ENCODE measurements at places on chromosomes 12 and 14.

DNA sequence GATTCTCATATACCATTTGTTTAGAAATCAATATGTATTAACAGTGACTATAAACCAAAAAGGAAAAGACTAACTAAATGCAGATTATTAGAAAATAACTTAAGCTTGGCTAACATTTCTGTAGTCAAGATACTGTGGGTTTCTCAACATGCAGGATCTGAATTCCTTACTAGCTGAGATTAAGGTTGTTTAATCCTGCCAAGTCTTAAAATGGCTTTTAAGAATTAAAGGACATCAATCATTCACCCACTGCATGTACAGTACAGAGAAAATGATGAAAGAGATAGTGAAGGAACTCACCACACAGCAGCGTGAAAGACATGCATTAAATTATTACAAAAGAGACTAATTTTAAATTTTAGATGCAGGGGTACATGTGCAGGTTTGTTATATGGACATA, 3.8 kb downstream of the ACSS3 start:
- no peak for DNase-seq

- DNase-seq: no peak
These were observed 90.0 kb upstream of the EVL start for GRCh38 chr14:99975190-99975589.

- DNase-seq: no peak
These were observed 271.0 kb downstream of the ERC1 start for GRCh38 chr12:1262011-1262410.

- no peak for DNase-seq
These were observed 206.0 kb upstream of the MYL2 start for GRCh38 chr12:111126331-111126730.

DNA sequence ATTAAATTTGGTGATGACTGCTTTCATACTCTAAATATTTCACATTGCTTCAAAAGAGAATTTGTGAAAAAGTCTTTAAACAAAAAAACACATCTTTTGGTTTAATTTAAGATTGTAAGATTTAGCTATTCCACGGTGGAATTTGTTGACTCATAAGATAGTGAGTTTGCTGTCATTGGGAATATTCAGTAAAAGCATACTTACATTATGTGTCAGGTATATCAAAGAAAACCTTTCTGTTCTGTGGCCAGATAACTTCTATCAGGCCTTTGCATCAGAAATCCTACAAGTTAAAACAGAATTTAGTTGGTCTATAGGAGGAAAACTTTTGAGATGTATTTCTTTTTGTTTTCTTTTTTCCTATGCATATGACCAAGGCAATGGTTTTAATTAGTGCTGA, 148.8 kb upstream of the E2F7 start:
- no peak for DNase-seq

- DNase-seq: no peak
These were observed 35.6 kb downstream of the AACS start for GRCh38 chr12:125100551-125101434.

- DNase-seq: peak; percentile 45
These were observed 35.1 kb downstream of the TMBIM6 start for GRCh38 chr12:49776413-49776812.

GRCh38 chr14:87996291-87996592, 3.3 kb upstream of the GALC start:
- DNase-seq: no peak

DNA sequence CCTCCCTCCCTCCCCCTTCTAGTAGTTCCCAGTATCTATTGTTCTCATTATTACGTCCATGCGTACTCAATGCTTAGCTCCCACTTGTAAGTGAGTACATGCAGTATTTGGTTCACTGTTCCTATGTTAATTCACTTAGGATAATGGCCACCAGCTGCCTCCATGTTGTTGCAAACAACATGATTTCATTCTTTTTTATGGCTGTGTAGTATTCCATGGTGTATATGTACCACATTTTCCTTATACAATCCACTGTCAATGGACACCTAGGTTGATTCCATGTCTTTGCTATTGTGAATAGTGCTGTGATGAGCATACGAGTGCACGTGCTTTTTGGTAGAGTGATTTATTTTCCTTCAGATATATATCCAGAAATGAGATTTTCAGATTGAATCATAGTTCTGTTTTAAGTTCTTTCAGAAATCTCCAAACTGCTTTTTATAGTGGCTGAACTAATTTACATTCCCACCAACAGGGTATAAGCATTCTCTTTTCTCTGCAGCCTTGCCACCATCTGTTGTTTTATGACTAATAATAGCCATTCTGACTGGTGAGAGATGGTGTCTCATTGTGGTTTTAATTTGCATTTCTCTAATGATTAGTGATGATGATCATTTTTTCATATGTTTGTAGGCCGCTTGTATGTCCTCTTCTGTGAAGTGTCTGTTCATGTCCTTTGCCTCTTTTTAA, 17.9 kb upstream of the CLEC7A start:
- DNase-seq: no peak

DNA sequence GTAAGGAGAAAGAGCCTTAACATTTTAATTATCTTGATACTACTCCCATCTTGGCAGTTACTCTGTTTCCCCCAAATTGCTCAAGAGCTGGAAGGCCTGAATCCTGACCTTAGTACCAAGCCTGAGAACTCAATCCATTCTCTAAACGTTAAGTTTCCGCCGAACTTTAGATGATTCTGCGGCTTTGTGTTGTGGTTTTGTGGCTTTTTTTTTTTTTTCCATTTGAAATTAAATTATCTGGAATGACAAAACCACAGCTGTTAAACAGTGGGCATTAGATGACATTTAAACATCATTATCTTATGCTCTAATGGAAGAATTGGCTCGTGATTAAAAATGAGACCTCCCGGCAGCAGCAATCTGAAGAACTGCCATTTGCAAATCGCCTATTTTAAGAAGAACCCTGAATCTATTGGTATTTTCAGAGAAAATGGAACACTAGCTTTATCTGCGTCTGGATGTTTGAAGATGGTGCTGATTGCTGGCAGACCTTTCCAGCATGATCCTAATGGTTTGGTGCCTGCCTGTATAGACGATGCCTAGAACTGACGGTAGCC, 38.4 kb downstream of the TMEM132C start:
- DNase-seq: no peak

DNA sequence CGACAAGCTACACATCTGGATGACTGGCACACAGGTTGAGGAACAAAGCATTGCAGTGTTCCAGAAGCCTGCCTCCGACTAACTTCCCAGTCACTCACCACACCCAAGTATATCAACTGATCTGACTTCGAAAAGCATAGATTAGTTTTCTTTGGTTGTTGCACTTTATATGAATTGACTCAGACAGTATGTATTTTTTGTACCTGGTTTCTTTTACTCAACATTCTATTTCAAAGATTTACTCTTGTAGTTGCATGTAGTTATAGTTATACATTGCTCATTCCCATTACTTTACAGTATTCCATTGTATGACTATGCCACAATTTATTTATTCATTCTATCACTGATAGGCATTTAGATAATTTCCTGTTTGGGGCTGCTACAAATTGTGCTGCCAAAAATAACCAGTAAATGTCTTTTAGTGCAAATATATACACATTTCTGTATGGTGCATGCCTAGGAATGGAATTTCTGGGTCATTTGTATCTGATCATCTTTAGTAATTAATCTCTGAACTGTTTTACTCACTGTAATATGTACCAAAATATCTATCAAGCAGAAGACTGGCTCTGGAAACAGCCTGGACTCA, 17.8 kb downstream of the PLCZ1 start:
- DNase-seq: no peak

- DNase-seq: no peak
These were observed 958.3 kb downstream of the GALC start for GRCh38 chr14:87034680-87035079.

DNA sequence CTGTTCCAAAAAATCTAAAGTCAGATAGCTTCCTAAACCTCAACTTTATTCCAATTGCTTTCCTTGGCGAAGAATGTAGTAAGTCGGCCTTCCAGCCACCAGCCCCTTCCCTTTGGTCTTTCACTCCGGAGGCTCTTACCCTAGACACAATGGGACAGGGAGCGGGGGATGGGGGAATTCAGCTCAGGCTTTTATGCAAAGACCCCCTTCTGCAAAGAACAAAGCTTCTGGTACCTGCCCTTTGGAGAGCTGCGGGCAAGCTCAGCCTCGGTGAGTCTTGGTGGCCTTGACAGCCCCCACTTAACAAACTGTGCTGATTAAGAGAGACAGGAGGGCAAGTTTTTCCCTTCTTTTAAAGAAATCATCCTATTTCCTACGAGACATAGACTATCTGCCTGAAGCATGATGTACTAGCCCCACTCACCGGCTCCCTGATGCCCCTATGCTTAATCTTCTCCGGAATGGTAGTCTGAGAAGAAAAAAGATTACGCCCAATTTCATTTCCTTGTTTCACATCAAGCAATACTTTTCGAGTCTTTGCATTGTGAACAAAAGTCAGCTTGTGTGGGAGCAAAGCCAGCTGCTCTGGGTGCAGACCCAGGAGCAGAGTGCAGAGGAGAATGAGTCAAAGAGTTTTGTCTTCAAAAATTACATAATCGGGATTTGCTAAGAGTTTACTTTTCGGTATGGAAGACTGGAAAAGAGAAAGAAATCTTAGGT, 1.5 kb upstream of the NANOG start:
- DNase-seq: no peak

DNA sequence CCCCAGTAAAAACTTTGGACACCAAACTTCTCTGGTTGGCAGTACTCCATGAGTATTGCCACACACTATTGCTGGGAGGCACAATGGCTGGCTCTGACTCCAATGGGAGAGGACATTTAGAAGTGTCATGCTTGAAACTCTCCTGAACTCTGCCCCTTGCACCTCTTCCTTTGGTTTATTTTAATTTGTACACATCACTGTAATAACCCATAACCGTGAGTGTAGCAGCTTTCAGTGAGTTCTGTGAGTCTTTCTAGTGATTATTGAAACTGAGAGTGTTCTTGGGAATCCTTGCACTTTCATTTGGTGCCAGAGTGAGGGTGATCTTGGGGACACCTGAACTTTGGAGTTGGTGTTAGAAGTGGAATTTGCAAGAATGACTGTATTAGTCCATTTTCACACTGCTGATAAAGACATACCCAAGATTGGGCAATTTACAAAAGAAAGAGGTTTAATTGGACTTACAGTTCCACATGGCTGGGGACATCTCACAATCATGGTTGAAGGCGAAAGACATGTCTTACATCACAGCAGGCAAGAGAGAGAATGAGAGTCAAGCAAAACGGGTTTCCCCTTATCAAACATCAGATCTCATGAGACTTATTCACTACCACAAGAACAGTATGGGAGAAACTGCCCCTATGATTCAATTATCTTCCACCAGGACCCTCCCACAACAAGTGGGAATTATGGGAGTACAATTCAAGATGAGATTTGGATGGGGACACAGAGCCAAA, 41.3 kb upstream of the CEP83 start:
- DNase-seq: no peak

GRCh38 chr12:6434205-6435140, 10.3 kb upstream of the CD27 start:
- no peak for DNase-seq

GRCh38 chr12:83245156-83245555, 558.5 kb downstream of the TMTC2 start:
- no peak for DNase-seq

DNA sequence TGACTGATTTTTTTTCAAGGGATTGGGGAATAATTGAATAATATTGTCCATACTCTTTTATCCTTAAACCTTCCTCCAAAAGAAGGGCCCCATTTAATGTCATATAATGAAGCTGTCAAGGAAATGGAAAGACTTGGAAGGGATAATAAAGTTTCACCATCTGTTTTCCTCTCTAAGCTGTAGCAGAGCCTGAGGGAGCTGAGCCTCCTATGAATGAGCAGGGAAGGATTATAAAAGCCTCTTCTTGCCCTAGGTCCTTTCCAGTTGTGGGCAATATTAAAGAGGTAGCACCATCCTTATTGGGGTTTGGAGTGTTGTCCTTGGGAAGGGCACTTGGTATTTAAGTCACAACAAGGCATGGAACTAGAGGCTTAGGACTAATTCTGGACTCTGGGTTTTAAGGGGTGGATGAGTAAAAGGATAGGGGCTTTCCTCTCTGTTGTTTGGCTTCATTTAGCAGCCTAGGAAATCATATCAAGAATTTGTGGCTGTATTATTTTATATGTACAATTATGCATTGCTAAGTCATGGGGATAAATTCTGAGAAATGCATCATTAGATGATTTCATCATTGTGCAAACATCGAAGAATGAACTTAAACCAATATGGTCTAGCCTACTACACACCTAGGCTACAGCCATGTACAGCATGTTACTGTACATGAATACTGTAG, 408.5 kb upstream of the DCN start:
- no peak for DNase-seq

DNA sequence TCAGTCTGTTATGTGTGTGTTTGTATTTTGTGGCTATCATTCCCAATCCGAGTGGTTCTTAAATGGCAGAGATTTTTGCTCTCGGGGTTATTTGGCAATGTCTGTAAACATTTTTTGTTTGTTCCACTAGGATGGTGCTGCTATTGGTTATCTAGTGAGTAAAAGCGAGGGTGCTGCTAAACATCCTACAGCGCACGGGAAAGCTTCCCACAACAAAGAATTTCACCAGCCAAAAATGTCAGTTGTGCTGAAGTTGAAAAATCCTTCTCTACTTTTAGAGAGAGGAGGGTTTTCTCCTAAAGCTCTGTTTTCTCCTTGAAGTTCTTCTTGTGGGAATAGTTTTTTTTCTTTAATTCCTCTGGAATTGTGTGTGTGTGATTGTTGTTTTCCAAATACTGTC, 2.4 kb downstream of the EXD2 start:
- no peak for DNase-seq

- DNase-seq: no peak
These were observed 17.1 kb upstream of the PUS1 start for GRCh38 chr12:131911851-131912477.

DNA sequence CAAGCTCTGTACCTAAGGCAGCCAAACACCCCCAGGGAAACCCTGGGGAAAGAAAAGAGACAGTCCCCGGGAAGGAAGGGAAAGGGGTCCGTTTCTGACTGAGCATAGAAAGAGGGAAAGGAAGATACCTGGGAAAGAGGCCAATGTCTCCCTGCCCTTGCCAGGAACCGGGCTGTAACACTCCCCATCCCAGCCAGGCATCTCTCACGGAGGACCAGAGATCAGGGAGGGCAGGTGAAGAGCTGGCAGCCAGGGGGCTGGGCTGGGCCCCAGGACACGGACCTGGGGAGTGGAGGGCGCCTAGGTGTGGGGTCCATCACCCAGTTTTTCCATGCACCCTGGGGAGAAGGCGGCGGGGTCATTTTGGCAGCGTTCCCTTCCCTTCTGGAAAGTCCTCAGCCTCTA, 18.9 kb upstream of the PLEKHH1 start:
- DNase-seq: no peak

DNA sequence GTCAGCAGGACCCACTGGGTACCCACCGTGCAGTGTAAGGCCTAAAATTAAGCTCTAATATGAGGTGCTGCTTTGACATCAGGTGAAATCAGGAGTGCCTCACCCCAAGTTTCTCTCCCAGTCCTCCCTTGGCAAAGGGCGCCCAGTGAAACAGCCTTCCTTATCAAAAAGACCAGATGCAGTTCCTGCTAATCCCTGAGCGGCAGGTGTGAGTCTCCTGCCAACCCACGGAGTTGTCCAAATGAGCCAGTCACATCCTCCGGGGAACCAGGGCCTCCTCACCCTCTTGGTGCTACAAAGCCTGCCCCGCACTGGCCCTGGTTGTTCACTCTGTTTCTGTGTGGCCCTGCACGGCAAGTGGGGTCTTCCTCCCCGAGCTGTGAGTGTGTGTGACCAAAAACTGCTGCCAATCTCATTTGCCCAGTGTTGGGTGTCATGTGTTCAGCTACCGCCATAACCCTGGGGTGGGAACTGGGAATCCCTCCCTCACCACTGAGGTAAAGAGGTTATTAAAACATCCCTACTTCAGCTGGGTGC, 20.2 kb upstream of the P2RX4 start:
- DNase-seq: no peak

- DNase-seq: no peak
These were observed 1.9 kb downstream of the FAM186A start for GRCh38 chr12:50394469-50395029.

- no peak for DNase-seq
These were observed 77.5 kb upstream of the CPSF6 start for GRCh38 chr12:69161829-69162228.

All from NCI-H1694 (cell line).